ENCODE measurements at places on chromosomes 3 and 15. TPM values are rescaled to one million over a fixed set of nuclear protein-coding genes. Genes with fewer than 3 reads are reported as not detected.

GRCh38 chr3:128236657-128237056 is 83.4 kb downstream of the EEFSEC start:
- no peak overlapping the region for H3K4me3 ChIP-seq
- no peak overlapping the region for H3K27ac ChIP-seq
- no peak for DNase-seq
- no peaks in the 10 kb centered on the region for H3K27me3 ChIP-seq
- H3K4me1 ChIP-seq: no peaks in the 10 kb centered on the region
- no peaks in the 10 kb centered on the region for H3K36me3 ChIP-seq

- no peaks in the 10 kb centered on the region for H3K4me1 ChIP-seq
- no peak for DNase-seq
- H3K4me3 ChIP-seq: no peak overlapping the region
Measured at GRCh38 chr3:102619361-102619760, 184.5 kb downstream of the ZPLD1 start.

- no peaks in the 10 kb centered on the region for H3K27me3 ChIP-seq
- peak; percentile 78 for DNase-seq
- H3K36me3 ChIP-seq: no peaks in the 10 kb centered on the region
- no peak overlapping the region for H3K4me3 ChIP-seq
- H3K27ac ChIP-seq: no peak overlapping the region
Measured at GRCh38 chr3:184727357-184728009, 15.6 kb upstream of the MAGEF1 start.

- no peaks in the 10 kb centered on the region for H3K36me3 ChIP-seq
- H3K4me3 ChIP-seq: no peak overlapping the region
- H3K4me1 ChIP-seq: no peaks in the 10 kb centered on the region
- H3K27ac ChIP-seq: no peak overlapping the region
Measured at GRCh38 chr3:43128464-43128863, 22.6 kb upstream of the POMGNT2 start.

DNA sequence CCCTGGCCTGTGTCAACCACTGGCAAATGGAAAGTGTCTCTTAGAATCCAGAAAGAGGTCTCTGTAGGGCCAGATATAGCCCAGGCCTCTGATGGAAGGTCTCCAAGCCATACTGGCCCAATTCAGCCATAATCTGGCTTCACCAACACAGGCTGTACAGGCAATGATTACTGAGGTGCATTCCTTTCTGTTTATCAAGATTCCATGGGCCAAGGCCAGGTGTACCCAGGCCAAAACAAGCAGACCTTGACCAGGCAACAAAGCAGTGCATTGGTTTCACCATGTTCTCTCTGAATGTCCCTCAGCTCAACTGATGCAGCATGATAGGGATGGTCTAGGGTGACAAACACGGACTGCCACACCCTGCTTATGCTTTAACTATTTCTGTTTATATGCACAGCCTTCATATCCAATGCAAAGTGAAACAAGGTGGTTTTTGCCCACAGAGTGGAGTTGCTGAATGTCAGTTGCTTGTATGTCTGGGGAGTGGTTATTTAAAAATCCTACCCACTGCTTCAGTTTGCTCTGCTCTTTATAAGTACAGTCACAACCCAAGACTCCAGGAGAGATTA is 25.2 kb downstream of the CCNL1 start:
- H3K27me3 ChIP-seq: no peaks in the 10 kb centered on the region
- H3K4me1 ChIP-seq: peaks cover 37% of the 10 kb centered on the region
- DNase-seq: no peak
- peak overlapping the region; percentile 75 for H3K27ac ChIP-seq

Gene NANOGP8
- total RNA-seq: not detected

Gene ABHD10
- 19.3 TPM for total RNA-seq

Gene GTPBP8
- total RNA-seq: 29.6 TPM
